ENCODE measurements at places on chromosomes 5 and 9.

- DNase-seq: no peak
Observed at GRCh38 chr5:10601246-10602030, 37.6 kb downstream of the ANKRD33B start.

- DNase-seq: no peak
Observed at GRCh38 chr5:120365656-120366446, 98.2 kb upstream of the PRR16 start.

- no peak for DNase-seq
Observed at GRCh38 chr5:466661-467310, 23.8 kb downstream of the EXOC3 start.

DNA sequence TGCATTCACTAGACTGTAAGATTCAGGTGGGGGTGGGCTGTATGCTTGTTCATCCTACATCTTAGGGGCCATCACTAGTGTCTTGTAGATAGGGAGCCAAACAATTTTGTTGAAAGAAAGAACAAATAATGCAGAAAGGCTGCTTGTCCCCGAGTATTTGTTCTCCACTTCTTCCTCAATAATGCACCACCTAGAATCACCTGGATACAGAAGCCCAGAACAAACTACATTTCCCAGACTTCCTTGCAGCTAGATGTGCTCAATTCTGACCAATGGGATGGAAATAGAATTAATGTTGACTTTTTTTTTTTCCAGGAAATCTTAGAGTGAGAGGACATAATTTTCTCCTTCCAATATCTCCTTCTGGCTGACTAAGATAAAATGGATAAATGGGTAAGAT lies 38.9 kb upstream of the TNFSF8 start:
- no peak for DNase-seq

DNA sequence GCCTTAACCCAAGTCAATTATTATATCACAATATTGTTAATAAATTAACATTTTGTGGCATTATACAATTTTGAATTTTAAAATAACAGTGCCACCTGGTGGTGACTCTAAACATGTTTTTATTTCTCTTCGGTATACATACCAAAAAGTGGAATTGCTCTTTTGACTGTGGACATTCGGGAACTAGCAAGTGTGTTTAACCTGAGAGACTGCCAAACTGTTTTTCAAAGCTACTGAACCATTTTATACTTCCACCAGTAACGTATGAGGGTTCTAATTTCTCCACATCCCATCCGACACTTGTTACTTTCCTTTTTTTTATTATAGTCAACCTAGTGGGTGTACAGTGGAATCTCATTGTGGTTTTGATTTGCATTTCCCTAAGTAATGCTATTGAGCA lies 18.3 kb upstream of the HSDL2 start:
- DNase-seq: no peak

- DNase-seq: no peak
Observed at GRCh38 chr5:175772747-175773533, 98.4 kb upstream of the CPLX2 start.

- no peak for DNase-seq
Observed at GRCh38 chr9:86079421-86079831, 19.9 kb downstream of the GOLM1 start.

DNA sequence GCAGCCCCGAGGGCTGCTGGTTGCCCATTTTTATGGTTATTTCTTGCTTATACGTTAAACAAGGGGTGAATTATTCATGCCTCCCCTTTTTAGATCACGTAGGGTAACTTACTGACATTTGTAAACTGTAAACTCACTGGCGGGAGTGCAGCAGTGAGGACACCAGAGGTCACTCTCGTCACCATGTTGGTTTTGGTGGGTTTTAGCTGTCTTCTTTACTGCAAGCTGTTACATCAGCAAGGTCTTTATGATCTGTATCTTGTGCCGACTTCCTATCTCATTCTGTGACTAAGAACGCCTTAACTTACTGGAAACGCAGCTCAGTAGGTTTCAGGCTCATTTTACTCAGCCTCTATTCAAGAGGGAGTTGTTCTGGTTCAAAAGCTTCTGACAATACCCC lies 155.0 kb upstream of the PRDM9 start:
- no peak for DNase-seq

GRCh38 chr5:175621971-175622370 lies 35.9 kb upstream of the HRH2 start:
- no peak for DNase-seq

GRCh38 chr5:34991486-34992238 lies 56.1 kb downstream of the AGXT2 start:
- DNase-seq: no peak

DNA sequence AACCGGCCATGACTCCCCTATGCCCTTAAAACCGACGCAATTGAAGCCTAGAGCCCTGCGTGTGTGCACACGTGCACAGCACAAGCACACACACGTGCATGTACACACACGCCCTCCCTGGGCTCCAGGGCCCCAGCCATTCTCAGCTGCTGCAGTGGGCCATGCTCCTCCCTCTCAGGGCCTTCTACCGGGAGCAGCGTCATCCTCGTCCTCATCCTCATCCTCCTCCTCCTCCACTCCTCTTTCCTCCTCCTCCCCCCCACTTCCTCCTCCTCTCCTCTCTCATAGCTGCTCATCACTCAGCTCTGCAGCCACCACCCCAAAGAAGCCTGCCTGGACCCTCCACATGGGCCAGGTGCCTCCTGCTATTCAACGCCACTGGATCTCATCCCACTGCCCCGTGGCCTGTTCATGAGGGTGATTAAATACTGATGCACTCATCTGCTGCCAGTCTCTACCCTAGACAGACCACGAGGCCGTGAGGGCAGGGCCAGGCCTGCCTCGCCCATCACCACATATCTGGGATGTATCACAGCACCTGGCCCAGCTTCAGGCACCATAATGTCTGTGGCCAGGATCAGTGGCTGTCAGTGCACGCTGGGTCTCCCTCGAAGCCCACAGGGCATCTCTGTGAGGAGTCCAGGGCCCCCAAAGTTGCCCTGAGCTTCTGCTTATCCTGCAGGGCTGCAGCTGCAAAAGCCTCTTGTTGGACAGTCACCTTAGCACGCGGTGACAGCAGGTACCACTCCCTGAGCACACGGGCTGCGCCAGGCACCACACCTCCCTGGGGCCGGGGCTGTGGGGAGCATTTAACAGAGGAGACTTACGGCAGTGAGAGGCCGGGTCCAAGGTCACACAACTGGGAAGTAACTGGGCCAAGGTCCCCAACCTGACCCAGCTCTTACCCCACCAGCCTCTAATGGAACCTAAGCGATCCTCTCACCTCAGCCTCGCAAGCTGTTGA lies 9.8 kb downstream of the FAM78A start:
- no peak for DNase-seq

DNA sequence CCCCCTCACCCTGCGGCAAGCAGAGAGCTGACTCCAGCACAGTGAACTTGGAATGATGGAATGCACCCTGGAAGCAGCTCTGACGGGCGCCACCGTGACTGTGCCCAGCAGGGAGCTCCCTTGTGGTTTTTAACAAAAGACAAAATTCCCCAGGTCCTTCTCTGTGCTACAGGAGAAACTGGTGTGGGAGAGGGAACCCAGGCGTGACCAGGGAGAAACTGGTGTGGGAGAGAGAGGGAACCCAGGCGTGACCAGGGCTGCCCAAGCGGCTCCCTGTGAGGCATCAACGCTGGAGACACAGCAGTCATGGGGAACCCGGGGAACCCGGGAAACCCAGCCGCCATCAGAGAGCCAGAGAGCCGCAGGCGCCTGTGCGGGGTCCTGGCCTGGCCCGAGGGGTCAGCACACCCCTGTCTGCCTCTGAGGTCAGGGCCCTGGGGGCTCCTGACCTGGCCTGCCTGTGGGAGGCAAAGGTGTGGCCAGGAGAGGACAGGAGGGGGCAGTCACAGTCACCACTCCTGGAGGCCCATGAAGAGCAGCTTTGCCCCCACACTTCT lies 3.1 kb upstream of the AHRR start:
- no peak for DNase-seq
